GM13977 (cell line): ENCODE measurements at places on chromosomes 1 and 21.

DNA sequence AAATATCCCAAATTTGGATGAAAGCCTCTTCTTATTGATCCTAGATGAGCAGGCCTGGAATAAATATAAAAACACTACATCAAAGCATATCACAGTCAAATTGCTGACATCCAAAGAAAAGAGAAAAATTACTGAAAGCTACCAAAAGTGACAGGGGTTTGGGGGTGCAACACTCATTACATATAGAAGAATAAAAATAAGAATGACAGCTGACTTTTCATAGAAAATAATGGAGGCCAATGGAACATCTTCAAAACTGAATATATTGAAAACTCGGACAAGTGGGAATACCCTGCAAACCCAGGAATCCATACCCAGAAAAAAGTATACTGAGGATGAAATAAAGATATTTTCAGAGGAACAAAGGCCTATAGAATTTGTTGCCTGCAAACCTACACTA lies 84.0 kb downstream of the FOXJ3 start:
- DNase-seq = no peak

- no peak for DNase-seq
These were observed 7.5 kb upstream of the GJA8 start for GRCh38 chr1:147895123-147895522.

DNA sequence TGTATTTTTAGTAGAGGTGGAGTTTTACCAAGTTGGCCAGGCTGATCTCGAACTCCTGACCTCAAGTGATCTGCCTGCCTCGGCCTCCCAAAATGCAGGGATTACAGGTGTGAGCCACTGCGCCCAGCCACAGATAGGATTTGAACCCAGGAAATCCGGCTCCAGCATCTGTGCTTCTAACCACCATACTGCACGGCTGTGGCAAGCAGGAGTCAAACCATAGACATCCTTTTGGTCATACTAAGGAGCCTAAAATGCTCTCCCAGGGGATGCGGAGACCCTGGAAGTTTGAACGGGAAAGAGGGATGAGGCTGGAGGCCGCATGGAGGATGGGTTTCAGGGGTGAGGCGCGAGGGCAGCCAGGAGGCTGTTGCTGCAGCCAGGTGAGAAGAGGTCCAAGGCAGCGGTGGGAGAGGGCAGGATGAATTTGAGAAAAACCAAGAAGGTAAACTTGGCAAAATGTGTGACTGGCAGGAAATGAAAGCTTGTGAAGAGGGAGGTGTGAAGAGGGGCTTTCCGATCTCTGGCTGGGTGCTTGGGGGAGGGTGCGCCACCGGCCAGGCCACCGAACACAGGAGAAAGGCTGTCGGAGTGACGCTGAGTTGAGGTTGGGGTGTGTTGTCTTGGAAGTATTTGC lies 24.0 kb upstream of the CDK18 start:
- peak; percentile 80 for DNase-seq

GRCh38 chr1:180908074-180908765 lies 4.5 kb upstream of the KIAA1614 start:
- DNase-seq = peak; percentile 9

DNA sequence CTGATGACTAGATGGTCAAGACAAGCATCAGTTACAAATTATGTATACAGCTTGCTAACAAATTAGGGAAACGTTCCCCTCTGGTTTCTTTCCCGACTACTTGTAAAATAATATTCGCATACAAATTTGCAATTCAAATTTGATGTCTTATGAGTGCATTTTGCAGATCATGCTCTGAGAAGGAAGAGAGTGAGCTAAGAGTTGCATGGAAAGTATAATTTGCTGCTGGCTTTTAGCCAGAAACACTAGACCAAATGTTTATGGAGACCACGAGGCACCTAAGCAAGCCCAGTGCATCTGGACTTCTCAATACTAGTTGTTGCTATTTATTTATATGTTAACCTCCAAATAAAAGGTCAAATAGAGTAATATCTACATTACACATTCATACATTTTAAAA lies 216.0 kb downstream of the SMYD3 start:
- DNase-seq = no peak

DNA sequence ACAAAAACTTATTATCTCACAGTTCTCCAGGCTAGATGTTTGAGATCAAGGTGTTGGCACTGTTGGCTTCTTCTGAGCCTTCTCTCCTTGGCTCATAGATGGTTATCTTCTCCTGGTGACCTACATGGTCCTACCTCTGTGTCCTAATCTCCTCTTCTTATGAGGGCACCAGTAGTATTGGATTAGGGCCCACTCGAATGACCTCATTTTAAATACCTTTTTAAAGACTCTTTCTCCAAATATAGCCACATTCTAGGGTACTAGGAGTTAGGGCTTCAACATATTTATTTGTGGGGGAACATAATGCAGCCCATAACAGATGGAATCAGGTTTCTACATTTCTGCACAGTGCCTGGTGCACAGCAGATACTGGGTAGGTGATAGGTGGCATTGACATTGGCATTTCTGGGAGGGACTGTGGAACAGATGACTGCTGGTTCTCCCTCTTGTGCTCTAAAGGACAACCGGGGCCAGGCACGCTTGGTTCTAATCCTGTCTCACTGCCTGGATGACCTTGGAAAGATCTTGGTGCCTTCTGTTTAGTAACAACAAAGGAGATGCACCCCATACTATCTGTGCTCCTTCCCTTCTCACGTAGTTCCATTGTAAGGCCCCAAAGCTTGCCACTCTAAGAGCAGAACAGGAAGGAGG lies 140.3 kb downstream of the PLPP3 start:
- DNase-seq = no peak

DNA sequence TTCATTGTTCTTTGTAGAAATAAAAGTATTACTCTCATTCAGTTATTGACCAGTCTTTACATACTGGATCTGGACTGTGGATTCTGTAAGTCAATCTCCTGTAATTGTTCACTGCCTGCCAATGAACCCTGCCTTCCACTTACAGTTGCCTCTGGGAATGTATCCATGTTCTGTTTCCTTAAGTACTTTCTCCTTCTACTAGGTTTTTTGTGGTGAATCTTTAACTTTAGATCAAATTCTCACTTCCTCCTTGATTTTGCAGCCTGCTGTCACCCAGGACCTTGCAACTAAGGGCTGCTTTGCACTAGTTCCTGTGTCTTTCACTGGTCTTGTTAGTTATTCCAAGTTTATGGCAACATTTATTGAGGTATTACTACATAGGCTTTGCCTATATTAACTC lies 28.2 kb upstream of the ANKRD13C start:
- DNase-seq = no peak

DNA sequence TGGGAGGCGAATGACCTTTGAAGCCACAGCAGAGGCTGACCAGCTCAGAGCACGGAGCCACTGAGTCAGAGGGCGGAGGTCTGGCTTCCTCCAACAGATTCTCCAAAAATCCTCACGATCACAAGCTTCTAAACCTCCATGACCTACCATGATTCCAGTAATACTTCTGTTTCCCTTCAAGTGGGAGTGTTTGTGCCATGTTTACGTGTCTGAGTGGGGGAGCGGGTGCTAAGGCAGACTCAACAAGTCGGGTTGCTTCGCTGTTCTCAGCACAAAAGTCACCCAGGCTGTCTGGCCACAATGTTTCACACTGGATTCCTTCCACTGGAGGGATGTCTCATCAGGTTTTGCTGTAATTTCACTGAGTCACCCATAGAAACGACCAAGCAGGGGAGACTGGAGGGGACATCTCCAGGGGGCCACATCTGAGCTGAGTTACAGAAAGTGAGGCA lies 86.2 kb downstream of the SLC66A1 start:
- DNase-seq = no peak

GRCh38 chr1:13930151-13930550 lies 230.2 kb downstream of the PRDM2 start:
- peak; percentile 45 for DNase-seq

DNA sequence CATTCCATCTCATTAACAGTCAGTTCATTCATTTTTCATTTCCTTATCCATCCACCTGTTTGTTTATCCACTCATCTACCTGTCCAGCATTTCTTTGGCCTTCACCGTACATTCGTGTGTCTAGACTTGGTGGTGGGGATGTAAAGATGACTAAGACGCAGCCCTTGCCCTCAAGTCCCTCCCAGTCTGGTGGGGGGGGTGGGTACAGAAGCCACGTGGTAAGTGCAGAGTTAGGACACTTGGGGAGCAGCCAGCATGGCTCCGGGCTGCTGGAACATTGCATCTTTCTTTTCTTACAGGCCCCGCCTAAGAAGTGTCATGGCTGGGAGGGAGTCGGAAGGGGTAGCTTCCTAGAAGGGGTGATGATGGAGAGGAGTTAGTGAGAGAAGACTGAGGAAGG lies 17.2 kb downstream of the KIF26B start:
- DNase-seq = no peak

- no peak for DNase-seq
These were observed 101.7 kb upstream of the FGGY start for GRCh38 chr1:59195151-59195550.

- DNase-seq = peak; percentile 56
These were observed 367 bp downstream of the WNT2B start for GRCh38 chr1:112509005-112509659.

DNA sequence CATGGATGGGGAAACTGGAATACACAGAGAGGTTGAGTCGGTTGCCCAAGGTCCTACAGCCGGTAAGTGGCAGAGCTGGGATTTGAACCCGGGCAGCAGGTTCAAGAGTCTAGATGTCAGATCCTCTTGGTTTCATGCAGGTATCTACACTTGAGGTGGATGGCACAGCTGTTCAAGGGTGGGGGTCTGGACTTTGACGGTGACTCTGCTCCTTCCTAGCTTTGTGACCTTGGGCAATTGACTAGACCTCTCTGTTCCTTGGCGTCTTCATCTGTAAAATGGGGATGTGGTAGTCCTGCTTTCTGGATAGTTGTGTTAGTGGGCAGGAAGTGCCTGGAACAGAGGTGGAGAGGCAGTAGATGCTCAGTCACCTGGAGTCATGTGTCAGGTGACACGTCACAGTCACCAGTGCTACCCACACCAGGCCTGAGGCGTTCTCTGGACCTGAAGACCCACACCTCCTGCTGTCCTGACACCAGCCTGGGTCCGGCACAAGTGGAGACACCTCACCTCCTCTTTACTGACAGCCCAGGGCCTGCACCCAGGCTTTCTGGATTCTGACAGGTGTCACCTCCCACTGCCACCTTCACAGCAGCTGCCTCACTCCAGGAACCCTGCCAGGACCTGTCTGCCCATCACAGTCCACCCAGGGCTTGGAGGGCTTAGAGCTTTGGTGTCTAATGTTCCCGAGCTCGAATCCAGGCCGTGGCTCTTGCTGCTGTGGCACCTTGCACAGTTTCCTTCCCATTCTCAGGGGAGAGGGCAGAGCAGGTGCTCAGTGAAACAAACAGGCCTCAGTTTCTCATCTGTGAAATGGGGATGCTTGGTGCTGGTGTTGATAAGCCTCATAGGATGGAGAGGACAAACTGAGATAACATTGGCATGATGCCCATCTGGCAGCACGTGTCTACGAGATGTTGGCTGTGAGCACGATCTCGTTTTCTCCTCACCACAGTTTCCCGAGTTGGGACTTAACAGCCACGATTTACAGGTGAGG lies 83.2 kb upstream of the RUNX3 start:
- no peak for DNase-seq

DNA sequence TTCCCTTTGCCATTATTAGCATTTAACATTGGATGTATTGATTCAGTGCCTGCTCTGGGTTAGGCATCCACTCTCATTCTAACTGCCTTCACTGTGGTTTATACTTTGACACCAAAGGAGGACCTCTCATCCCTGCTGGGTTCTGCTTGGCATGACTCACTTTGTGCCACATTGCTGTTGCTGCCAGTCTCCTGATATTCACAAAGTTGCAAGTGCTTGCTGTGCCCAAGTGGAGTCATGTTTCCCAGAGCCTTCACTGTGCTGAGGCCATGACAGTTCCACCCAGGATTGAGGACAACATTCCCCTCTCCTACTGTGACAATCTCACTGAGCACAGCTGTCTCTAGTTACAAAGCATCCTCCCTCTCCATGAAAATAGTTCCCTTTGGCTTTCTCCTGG lies 519.9 kb upstream of the USP24 start:
- DNase-seq = no peak

GRCh38 chr1:58443986-58444868 lies 102.3 kb downstream of the OMA1 start:
- DNase-seq = no peak

- no peak for DNase-seq
These were observed 79.5 kb upstream of the SIPA1L2 start for GRCh38 chr1:232709386-232709785.

- no peak for DNase-seq
These were observed 373.5 kb downstream of the KIF26B start for GRCh38 chr1:245528258-245528635.

DNA sequence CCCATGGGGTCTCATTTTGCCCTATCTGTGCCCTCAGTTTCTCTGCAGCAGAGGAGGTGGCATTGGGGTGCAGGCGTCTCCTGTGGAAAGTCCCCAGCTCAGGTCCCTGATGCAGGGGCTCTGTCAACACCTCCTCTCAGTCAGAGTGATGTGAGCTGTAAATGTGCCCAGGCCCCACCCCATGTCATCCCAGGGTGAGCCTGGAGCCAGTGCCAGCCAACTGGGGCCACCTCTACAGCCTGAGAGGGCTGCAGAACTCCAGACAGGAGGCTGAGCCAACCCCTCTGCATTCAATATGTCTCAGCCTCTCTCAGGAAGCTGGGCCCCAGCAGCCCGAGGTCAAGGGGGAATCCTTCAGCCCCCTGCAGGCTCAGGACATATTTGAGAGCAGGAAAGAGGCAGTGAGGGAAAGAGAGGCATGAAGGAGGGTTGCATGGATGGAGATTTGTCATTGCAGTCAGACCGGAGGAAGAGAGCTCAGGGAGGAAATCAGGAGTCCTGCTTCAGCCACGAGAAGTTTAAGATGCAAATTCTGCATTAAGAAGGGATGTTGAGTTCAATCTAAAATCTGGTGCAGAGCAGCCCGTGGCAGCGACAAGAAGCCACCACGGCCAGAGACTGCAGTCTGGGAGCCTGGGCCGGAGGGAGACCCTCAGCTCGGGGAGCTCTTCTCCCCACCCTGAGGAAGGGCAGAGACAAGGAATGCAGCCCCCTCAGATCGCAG lies 288.2 kb upstream of the VAMP3 start:
- DNase-seq = no peak

GRCh38 chr21:27426196-27426595 lies 459.3 kb upstream of the ADAMTS5 start:
- no peak for DNase-seq

DNA sequence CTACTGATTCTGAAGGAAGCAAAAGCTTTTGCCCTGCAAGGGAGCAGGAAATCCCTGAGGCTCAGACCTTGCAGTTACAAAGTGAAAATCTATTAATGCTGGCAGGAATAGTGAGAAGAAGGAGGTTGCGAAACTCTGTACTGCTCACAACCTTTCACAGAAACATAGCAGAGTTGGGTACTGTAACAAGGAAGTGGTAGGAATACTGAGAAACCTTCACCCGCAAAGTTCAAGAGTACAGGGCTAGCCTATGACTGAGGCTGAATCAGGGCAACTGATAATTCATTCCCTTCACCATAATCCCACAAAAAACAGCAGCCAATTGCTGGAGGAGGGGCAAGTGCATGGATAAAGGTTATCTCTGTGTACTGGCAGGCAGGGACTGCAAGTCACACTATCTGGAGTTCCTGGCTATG lies 23.9 kb upstream of the KCTD3 start:
- no peak for DNase-seq

DNA sequence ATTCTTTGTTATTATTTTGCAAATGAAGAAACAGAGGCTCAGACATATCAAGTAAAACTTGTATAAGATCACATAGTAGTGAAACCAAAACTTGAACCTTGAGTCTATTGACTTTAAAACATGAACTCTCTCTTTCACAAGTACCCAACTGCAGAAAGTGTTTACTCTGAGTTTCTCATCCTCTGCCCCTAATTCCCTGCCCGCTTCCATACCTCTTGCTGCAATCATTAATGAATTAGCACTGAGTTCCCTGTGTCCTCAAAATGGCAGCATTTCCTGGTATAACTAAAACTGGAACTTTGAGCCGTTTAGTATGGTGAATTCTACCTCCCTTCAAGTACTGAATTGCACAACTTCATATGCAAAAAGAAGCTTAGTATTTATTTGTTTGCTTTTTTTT lies 147.7 kb upstream of the DNAH14 start:
- peak; percentile 12 for DNase-seq
